RPMI7951 (cell line): ENCODE measurements at places on chromosomes 4 and X. TPM values are rescaled to one million over a fixed set of nuclear protein-coding genes. Genes with fewer than 3 reads are reported as not detected.

DNA sequence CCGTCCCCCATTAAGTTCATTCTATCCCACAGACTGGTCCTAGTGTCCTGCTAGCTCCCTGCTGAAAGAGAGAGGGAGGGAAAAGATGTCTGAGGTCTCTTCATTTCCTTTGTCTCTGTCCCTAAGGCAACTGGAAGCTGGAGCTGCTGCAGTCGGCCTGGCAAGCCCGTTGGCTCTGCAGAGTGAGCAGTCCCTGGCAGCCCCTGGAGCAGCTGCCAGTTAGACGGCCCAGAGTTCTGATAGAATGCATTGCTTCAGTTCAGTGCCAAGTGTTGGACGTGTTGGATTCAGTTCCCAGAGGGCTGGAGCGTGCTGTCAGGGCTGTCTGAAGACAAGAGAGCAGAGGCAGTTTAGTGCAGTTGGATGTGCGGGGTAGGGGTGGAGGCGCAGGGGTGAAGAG is 975 bp downstream of the KCNE5 start:
- no peak for DNase-seq

FABP2 gene
- total RNA-seq = not detected in 2 replicates

PDZD11 gene
- 162 and 186 TPM in 2 replicates for total RNA-seq

- DNase-seq = no peak
Measured at GRCh38 chr4:114866901-114867670, 246.3 kb downstream of the NDST4 start.

PORCN gene
- total RNA-seq = 27.2 and 33.6 TPM in 2 replicates
